ENCODE measurements at places on chromosomes 12 and 14. TPM values are rescaled to one million over a fixed set of nuclear protein-coding genes. Genes with fewer than 3 reads are reported as not detected.
A peak's percentile ranks its signal among the peaks of the same experiment; 100 is the strongest.

- DNase-seq: no peak
Measured at GRCh38 chr14:82636426-82636825, 1102.8 kb upstream of the SEL1L start.

GRCh38 chr12:113770389-113770865 is 195.7 kb downstream of the RBM19 start:
- DNase-seq: no peak

The ZNF891 gene
- total RNA-seq: 1.9 TPM

The ANAPC5 gene
- total RNA-seq: 113 TPM

GRCh38 chr14:51821822-51822221 is 38.6 kb upstream of the GNG2 start:
- no peak for DNase-seq

DNA sequence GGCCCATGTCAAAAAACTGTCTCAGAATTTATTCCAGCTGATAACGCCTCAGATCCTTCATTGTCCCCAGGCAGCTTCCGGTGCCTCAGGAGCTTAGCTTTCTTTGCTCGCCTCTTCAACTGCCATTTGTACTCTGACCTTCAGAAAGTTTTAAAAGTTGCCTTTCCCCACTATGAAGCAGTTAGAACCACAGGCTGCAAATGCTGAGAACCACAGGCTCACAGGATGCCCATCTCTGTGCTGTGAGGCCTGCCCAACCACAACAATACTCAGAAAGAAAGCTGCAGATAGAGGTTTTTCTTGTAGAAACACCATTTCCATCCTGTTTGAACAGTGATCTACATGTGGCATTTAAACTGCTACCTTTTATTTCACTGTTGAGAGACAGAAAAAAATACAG is 131.1 kb downstream of the PRKCH start:
- DNase-seq: peak; percentile 78

- no peak for DNase-seq
Measured at GRCh38 chr14:103735022-103735421, 19.4 kb downstream of the ZFYVE21 start.

The LIN7A gene
- not detected for total RNA-seq

DNA sequence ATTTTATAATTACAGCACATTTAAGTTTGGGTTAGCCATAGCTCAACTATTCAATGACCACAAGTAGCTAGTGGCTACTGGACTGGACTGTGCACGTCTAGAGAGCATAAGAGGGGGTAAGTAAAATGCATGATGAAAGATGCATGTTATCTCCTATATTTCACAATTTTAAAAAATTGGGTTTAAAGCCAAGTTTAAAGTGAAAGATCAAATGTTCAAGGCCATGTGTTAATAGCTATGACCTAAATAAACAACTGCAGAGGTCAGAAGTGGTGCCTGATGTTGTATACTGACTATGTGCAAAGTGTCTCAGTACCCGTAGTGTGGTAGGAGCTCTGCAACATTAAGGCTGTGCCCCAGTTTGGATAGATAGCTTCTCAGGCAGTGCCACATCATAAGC is 48.2 kb downstream of the BMP4 start:
- no peak for DNase-seq

DNA sequence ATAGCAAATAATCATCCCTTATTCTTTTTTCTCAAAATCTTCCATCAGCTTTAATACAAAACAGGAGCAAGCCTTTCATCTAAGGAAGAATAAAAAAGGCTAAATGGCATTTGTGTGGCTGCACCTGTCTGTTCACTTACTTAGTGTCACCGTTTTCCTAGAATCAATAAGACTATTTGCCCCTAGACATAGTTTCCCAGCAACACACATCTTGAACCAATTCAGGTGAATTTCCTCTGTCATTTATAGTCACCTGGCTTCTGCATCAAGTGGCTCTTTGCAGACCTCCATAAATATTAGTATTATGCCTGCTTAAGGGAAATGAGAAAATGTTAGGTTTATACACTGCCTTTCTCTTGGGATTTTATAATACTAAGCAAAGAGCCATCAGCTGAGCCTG is 17.4 kb upstream of the GCH1 start:
- DNase-seq: no peak

The GRIP1 gene
- total RNA-seq: 0.53 TPM

- DNase-seq: no peak
Measured at GRCh38 chr14:24595073-24595808, 14.2 kb downstream of the GZMH start.

DNA sequence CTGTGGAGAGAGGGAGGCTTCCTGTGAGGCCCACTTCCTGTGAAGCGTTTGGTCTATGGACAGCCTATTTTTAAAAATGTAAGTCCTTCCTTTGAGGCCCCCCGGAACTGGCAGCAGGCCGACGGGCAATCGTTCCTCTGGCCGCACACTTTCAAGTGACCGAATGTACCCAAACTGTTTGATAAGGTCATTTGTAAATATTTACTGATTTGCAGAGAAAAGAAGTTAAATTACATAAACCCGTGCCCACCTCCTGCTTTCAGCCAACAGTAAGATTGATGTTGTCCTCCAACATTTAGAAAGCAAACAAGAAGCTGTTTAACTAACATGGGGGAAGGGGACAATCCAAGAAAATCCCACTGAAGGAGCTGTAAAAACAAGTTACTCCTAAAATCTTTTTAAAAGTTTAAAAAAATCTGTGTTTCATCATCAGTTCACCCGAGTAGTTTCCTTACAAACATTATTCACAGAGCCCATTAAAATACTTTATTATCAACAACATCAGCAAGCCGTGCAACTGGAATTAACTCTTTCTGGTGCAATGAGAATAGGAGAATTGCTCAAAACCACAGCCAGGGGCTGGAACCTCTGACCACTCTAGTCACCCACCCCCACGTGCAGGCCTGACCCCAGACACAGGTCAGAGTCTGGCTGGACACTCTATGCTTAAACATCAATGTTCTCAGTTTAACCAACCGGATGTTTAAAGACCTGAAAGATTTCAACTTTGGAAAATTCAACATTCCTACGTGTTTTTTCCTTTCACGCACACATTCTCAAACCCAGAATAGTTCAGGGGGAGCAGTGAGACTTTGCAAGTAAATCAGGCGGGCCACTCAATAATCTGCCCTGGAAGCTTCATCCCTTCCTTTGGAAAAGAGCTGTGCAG is 65.3 kb downstream of the FOXN3 start:
- DNase-seq: peak; percentile 27

GRCh38 chr14:47020500-47020899 is 368.9 kb upstream of the RPL10L start:
- no peak for DNase-seq

DNA sequence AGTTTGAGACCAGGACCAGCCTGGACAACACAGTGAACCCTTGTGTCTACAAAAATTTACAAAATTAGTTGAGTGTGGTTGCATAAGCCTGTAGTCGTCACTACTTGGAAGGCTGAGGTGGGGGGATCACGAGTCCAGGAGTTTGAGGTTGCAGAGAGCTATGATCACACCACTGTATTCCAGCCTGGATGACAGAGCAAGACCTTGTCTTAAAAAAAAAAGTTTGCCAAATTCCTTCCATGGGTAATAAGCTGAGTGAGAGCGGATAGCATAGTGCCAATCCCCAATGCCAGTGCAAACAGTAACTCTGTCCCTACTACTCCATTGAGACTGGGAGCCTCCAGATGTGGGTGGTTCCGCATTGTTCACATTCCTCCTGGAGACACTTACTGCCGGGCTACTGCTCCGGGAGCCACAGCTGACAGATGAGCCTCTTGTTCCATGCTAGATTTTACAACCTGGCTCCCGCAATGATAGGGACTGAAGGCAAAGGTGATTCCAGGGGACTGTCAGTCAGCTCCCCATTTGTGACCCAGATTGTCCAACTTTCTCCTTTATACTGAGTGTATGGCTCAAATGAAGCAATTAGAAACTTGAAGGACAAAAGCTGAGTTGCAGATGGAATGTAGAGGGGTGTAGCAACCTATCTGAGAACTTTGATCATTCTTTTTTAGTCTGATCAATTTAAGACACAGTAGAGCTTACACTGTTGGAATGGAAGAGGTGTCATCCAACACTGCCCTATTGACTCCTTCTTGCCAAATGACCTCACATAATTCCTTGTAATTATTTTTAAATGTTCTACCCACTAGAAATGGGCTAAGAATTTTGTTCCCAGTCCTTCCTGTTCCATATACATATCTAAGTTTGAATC is 13.4 kb upstream of the FRMD6 start:
- DNase-seq: no peak

DNA sequence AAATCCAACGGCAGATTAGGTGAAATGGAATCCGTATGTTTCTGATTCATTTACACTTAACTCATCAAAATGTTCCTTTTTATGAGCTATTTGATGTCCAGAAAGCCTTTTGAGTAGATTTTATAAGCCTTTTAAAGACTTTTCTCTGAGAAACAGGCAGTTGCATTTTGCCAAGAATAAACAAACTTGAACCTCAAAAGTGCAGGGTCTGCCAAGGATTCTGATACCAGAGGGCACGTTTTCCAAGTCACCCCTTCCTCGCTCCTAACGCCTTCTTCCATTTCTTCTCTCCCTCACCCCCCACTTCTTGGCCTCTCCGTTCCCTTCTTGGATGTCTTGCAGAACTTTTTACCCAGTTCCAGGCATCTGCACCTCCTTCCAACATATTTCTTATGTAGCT is 200.6 kb upstream of the TBX3 start:
- no peak for DNase-seq

The GPX2 gene
- total RNA-seq: not detected

DNA sequence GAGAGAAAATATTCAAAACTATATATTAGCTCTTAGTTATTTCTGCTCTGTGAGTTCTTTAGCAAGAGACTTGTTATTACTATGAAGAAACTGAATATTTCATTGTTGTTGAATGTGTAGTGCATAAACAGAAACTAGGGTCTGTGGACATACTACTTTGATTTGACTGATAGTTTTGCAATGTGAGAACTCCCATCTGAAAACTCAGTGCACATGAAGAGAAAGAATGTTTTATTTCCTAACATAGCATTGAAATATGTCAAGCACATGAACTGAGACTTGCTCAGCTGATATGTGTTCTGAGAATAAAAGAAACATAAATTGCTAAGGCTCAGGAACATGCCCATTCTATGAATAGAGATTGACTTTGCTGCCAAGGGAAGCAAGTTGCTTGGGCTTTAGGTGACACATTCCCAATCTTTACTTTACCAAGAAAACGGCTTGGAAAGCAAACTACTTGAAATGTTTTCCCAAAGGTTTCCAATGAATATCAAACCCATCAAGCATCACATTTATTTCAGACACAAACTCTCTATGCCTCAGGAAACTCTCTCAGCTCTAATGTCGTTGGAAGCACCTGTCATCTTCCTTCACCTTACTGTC is 290.4 kb downstream of the SLC16A7 start:
- no peak for DNase-seq

GRCh38 chr14:93126111-93126510 is 10.4 kb upstream of the ITPK1 start:
- DNase-seq: no peak

The KCNH5 gene
- total RNA-seq: not detected

The M6PR gene
- total RNA-seq: 179 TPM

DNA sequence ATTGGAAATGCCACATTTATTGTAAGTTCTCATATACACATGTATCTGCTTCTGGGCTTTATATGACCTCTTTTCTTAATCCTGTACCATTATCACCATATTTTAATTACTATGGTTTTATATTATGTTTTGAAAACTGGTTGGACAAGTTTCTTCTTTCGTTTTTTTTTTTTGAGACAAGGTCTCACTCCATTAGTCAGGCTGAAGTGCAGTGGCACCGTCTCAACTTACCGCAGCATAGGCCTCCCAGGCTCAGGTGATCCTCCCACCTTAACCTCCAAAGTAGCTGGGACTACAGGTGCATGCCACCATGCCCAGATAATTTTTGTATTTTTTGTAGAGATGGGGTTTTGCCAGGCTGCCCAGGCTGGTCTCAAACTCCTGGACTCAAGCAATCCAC is 44.6 kb downstream of the GALNT4 start:
- no peak for DNase-seq
